ENCODE measurements at places on chromosomes 1 and 21. TPM values are rescaled to one million over a fixed set of nuclear protein-coding genes. Genes with fewer than 3 reads are reported as not detected.

RIMKLA gene
- 0.50 TPM for total RNA-seq

EXTL1 gene
- not detected for total RNA-seq

TOMM20 gene
- total RNA-seq = 115 TPM

NID1 gene
- total RNA-seq = 6.7 TPM

TNNT2 gene
- not detected for total RNA-seq

TLR5 gene
- 0.49 TPM for total RNA-seq

CD84 gene
- not detected for total RNA-seq

ABCA4 gene
- 0.04 TPM for total RNA-seq

DTL gene
- total RNA-seq = 21.9 TPM

RBM11 gene
- total RNA-seq = not detected

MPZ gene
- 0.53 TPM for total RNA-seq

C1QC gene
- total RNA-seq = not detected
